ENCODE measurements at places on chromosomes 16 and 17. TPM values are rescaled to one million over a fixed set of nuclear protein-coding genes. Genes with fewer than 3 reads are reported as not detected.
A peak's percentile ranks its signal among the peaks of the same experiment; 100 is the strongest.

GRCh38 chr16:35339337-35339736 is 1879.9 kb downstream of the TP53TG3F start:
- DNase-seq, result no peak

DNA sequence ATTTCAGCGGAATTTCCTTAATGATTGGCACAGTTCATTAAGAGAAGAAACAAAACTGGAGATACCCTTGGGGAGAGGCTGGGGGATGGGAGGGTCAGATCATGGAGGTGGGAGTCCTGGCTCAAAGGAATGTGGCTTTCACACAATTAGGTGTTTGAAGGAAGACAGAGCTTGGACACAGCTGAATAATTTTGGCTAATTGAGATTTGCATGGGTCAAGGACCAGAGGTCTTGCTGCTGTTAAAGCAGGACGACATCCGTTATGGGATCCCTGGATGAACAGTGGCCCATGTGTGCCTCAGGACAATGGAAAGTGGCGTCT is 160.3 kb downstream of the HS3ST3B1 start:
- DNase-seq, result no peak

GRCh38 chr16:73949574-73950320 is 346.9 kb upstream of the PSMD7 start:
- DNase-seq, result peak; percentile 96

DNA sequence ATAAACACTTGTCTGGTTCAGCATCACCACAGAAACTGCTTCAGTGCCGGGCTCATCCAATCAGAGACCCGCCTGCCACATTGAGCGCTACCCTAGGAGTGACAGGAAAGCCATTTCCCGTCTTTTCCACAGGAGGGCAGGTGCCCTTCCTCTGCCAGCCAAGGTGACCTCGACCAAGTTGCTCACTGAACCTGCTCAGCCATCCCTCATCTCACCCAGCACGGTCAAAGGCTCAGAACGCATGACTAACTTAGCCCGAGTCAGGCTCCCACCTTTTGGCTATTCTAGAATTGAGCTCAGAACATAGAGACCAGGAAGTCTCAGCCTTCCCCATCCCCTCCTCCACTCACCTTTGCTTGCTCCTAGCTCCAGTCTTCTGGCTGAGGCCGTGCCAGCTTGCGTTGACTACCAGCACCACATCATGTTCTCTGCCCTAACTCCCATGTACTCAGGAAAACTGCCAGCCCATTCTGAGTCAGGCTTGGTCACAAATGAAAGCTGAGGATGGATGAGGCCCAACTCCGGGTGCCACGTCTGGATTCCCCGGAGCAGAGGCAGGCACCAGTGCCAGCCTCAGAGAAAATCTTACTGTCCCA is 15.6 kb downstream of the MRPS23 start:
- DNase-seq, result no peak

The ZMYND15 gene
- total RNA-seq, result 2.3 TPM

The RABEP1 gene
- 34.0 TPM for total RNA-seq

- DNase-seq, result no peak
These were observed 248.3 kb upstream of the C16orf82 start for GRCh38 chr16:26818393-26818792.

The HOXB1 gene
- not detected for total RNA-seq

DNA sequence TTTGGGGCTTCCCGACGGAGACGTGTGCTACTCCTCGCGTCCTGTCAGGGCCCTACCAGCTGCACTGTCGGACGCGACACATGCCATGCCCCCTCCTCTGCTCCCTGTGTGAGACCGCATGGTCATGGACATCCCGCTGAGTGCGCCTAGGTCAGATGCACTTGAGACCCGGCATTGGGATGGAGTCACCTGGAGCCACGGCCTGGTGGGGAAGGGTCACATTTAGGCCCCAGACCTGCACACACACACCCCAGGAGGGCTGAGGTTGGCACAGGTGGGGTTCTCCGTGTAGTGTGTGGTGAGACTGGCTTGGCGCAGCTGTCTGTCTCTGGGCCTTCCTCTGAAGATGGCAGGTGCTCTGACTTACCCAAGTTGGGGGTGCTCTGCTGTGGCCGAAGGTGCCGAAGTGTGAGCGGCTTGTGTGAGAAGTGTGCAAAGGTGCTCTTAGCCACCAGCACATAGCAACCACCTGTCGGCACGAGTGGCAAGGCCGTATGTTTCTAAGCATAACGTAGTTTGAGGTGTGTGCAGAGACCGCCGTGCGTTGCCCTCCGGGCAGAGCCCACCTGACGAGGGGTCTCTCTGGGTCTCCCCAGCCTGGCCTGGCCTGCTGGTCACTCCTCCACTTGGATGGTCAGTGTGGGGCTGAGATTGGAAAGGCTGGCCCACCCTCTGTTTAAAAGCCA is 108.6 kb downstream of the BANP start:
- no peak for DNase-seq

Data from lung (tissue), 17 donors.